Stimulated activated CD4-positive, alpha-beta T cell treated with anti-CD3 and anti-CD28 coated beads, Interleukin-2, amount 100 ng/mL, for 24 hours (primary cell): ENCODE measurements at places on chromosomes 12 and 14.

DNA sequence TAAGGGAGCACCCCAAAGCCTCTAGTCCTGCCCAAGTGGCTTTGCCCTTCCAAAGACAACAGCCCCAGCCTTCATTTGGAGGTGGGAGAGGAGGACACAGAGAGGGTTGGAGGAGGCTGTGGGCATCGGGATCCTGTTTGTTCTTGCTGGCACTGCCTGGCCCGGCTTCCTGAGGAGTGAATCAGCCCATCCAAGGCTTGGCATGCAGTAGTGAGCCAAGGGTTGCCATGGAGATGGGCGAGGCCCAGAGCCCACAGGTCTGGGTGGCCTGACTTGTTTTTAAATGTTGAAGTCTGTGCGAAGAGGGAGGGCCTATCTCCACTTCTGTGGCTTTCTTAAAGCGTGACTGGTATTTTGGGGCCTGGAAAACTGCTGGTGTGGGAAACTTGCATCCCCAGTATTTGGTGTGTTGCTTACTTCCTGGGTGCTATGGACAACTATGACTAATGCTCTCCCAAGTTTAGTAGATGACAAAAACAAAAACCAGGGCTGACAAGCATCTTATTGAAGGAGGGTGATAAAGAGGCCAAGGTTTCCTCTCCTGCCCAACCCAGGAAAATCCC is 15.8 kb downstream of the CD9 start:
- no peak for DNase-seq

GRCh38 chr12:107594995-107595394 is 90.6 kb upstream of the PWP1 start:
- no peak for DNase-seq

GRCh38 chr12:71870416-71870815 is 30.9 kb downstream of the TBC1D15 start:
- no peak for DNase-seq

- no peak for DNase-seq
Observed at GRCh38 chr12:114294303-114294685, 111.7 kb downstream of the TBX5 start.

- DNase-seq = no peak
Observed at GRCh38 chr12:119204131-119204530, 25.4 kb downstream of the HSPB8 start.

GRCh38 chr12:113619202-113619601 is 147.5 kb upstream of the LHX5 start:
- no peak for DNase-seq

- DNase-seq = no peak
Observed at GRCh38 chr12:57090490-57090889, 1.6 kb downstream of the NAB2 start.

DNA sequence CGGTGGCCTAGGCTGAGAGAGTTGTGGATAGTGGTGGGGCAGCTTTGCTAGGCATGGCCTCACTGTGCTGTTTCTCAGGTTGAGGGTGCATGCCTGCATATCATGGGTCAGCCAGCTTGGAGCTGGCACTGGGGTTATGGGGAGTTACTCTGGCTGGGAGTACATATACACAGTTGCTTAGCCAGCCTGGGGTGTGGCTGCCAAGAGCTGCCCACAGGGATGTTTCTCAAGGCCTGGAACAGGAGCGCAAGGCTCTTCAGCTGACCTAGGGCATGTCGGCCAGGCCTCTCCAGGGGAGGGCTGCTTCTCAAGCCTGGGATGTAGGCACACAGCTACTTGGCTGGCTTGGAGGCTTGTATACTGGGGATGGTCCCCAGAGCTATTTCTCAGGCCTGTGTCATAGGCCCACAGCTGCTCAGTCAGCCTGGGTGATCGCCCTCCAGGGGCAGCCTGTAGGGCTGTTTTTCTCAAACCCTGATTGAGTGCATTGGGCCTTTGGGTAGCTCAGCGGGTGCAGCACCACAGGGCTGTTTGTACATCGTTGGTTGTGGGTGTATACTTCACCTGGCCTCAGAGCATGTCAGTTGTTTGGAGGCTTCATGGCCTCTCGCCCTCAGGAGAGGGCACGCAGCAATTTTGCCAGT is 114.9 kb downstream of the METTL25 start:
- no peak for DNase-seq

GRCh38 chr14:45916340-45916953 is 663.4 kb upstream of the MIS18BP1 start:
- DNase-seq = no peak

DNA sequence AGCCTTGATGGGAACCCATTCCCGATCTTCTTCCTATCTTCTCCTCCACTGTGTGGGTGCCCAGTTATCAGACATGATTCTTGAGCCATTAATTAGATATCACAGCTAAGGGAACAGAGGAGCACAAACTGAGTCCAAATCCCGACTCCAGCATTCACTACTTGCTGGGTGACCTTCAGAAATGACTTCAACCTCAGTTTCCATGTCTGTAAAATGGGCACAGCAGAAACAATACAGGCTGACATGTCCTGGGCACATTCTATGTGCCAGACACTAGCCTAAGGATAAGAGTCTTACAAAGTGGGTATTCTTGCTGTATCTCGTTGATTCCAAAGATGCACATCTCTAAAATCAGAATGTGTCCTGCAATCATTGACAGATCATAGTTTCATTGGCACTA is 128.7 kb upstream of the NOS1 start:
- DNase-seq = no peak

GRCh38 chr12:47894068-47894467 is 10.7 kb downstream of the VDR start:
- DNase-seq = no peak

DNA sequence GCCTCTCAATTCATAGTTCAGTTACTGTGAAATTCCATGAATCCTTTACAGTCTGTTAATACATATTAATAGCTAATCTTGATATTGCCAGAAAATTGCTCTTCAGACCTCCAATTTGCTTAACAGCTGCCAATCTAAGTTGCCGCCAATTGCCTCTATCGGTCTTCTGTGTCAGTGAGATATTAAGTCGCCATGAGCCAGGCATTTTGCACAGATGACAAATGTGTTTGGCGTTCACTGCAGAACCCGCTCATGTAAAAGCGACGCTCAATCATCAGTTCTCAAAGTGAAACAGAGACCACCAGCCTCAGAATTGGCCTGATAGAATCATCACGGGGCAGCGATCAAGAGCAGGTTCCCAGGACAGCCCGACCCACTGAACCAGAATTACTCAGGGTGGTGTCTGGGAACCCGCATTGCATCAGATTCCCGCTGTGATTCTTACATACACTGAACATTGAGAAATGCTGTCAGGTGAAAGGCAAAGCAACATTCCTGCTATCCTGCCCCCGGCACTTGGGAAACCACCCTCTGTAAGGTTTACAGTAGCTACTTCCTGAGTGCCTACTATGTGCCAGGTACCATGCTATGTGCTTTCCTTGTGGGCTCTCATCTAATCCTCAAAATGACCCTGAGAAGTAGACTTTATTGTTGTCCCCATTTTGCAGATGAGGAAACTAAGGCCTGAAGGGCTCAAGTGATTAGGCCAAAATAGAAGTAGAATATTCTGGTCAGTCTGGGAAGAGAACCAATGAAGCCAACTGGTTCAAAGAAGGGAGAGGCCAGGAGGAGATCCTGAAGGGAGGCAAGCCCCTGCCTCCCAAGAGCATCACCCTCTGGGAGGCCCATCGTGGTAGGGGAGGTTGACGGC is 216.4 kb downstream of the SLC41A2 start:
- no peak for DNase-seq

GRCh38 chr12:67436230-67436629 is 167.1 kb downstream of the CAND1 start:
- no peak for DNase-seq

DNA sequence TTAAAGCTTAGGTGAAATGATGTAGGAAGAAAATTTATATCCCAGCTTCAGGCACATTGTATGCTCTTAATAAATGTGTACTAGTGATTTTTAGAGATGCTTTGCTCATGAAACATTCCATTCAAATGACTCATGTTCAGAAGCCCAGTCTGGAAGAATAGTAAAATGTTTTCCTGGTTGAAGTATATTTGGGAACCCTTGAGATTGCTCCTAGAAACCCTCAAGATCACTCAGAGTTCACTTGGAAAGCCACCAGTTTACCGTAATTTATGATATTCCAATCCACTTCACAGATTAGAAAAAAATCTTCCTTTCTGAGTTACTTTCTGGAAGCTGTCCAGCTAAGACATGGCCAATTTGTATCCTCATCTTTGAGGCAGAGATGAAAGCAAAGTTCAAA is 186.4 kb downstream of the SYT10 start:
- DNase-seq = no peak

- DNase-seq = no peak
Observed at GRCh38 chr12:93005928-93006392, 76.9 kb upstream of the EEA1 start.

- no peak for DNase-seq
Observed at GRCh38 chr12:82708061-82708879, 21.6 kb downstream of the TMTC2 start.
